ENCODE measurements at places on chromosomes 1 and 21.

DNA sequence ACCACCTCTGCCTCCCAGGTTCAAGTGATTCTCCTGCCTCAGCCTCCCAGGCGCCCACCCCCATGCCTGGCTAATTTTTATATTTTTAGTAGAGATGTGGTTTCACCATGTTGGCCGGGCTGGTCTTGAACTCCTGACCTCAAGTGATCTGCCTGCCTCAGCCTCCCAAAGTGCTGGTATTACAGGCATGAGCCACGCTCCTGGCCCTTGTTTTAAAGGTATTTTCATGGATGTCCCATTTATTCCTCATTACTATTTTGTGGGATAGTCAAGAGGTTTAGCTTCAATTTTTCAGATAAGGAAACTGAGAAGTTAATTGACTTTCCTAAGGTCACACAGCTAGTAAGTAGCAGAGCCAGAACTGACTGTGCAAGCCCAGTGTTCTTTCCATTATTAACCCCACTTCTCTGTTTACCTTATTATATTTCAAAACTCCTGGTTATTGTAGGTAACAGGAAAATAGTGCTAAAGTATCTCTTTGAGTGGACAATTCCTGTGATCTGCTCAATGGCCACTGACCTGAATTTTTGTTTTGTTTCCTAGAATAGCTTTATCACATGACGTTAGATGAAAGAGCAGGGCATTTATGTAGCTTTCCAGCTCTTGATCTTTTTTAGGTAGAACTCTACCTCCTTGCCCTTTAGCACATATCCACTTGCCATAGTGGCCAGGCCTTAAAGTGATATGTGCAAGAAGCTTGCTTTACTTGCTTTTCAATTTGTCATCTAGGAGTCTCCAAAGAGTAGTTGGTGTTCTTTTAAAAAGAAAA lies 13.6 kb downstream of the ZYG11B start:
- no peak for DNase-seq

GRCh38 chr1:183300828-183301227 lies 114.8 kb downstream of the LAMC2 start:
- no peak for DNase-seq

DNA sequence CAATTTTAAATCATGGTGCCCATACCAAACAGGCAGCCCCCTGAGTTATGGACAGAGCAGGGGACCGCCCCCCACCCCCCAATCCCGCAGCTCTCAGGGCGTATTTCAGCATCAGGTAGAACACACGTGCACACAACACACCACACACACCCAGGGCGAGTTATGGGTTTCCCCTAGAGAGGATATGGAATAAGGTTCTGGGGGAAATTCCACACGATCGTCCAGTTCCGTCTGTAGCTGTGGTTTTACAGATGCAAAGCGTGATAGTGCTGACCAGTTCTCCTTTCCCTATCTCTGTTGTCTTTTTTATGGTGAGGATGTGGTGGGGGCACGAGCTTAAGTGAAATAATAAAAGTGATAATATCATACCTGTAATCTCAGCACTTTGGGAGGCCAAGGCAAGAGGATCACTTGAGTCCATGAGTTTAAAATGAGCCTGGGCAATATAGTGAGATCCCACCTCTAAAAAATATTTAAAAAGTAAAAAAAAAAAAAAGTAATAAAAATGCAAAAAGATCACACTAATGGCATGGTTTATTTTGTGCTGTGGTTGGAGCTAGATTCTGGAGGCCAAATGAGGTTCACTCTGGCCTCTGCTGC lies 25.1 kb downstream of the C2CD2 start:
- DNase-seq = no peak

DNA sequence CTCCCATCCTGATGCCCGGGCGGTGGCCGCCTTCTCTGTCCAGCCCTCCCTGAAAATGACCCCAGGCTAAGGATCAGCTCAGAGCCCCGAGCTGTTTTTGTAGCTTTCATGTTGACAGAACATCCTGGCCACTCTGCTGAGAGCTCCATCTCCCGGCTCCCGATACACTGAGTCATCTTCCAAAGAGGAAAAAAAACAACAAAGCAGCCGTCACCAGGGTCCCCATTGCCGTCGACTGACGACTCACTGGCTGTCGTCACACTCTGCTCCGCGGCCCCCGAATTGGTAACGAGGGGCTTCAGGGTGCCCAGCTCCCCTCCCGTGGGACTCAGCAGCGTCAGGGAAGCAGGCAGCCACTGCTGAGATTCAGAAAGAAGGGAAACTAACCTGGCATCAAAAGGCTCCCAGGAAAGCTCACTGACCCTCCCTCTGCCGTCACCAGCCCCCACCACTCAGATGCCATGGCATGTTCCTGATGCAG lies 67.2 kb downstream of the CD46 start:
- no peak for DNase-seq

- no peak for DNase-seq
Measured at GRCh38 chr1:107706182-107706581, 258.8 kb downstream of the VAV3 start.

GRCh38 chr1:211830055-211830327 lies 572 bp downstream of the LPGAT1 start:
- no peak for DNase-seq

- DNase-seq = no peak
Measured at GRCh38 chr1:213303286-213303685, 252.2 kb downstream of the RPS6KC1 start.

- DNase-seq = no peak
Measured at GRCh38 chr1:52119301-52120079, 22.4 kb upstream of the ZFYVE9 start.

DNA sequence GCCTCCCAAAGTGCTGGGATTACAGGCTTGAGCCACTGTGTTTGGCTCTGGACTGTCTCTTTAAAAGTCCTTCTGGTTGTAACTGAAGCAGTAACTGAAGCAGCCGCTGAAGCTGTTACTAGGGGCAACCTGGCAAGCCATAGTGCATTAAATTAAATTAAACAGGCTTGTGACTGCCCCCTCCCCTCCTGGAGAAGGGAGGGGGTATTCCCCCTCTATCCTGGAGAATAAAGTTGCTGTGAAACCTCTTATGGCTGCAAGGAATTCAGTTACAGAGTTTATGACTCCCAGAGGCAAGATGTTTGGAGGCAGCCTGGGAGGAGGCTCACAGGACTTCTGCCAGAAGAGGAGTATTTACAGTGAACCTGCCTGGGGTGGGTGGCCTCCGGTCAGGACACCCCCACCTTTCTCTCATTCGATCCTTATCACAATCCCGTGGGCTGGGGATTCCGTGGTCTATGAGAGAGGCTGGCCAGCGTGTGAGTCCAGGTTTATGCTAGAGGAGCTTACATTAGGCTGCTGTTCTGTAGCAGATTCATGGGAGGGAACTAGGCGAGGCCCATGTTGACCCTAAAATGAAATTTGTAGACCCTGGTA lies 8.3 kb downstream of the TTC22 start:
- no peak for DNase-seq

DNA sequence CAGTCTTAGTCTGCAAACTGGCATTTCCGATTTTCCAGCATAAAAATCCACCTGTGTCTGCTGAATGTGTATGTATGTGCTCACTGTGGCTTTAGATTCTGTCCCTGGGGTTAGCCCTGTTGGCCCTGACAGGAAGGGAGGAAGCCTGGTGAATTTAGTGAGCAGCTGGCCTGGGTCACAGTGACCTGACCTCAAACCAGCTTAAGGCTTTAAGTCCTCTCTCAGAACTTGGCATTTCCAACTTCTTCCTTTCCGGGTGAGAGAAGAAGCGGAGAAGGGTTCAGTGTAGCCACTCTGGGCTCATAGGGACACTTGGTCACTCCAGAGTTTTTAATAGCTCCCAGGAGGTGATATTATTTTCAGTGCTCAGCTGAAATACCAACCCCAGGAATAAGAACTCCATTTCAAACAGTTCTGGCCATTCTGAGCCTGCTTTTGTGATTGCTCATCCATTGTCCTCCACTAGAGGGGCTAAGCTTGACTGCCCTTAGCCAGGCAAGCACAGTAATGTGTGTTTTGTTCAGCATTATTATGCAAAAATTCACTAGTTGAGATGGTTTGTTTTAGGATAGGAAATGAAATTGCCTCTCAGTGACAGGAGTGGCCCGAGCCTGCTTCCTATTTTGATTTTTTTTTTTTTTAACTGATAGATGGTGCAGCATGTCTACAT lies 2.5 kb upstream of the OLFML3 start:
- DNase-seq = no peak

- no peak for DNase-seq
Measured at GRCh38 chr1:180947499-180947885, 34.8 kb downstream of the KIAA1614 start.

DNA sequence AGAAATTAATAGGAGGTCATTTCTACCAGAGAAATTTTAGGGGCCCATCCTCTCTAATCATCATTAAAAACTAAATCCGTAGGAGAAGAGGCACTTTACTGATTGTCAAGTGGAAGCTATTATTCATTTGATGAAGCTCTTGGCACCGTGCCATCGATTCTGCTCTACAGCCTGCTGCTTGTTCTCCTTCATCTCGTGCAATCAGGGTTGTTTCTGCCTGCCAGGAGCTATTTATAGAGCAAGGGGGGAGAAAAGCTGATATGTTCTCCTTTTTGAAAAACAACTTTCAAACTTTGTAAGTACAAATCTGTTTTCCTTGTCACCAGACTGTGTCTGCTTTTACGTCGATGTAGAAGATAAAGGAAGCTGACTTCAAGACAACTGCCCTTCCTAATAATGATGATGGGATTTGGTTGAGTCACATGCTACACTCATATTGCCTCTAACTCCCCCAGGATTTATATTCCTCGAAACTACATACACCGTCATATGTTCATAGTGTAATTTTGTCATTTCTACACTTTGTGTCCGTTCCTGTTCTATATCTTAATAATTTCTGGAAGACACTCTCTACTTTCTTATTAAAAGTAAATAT lies 169.6 kb upstream of the LHX8 start:
- DNase-seq = no peak

DNA sequence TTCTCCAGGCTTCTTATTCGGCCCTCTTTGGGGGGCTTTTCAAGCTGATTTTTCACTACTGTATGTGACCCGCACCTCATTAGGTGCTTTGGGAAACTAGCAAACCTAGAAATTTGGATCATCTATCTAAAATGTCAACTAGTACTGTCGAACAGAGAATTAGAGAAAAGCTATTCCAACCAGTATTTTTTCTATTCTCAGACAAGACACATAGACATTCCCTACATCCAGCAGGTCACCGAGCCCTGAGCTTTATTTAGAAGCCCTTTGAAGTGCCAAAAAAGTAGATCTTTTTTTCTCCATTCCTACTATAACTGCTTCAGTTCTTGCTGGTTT lies 310 bp upstream of the SSR2 start:
- no peak for DNase-seq

DNA sequence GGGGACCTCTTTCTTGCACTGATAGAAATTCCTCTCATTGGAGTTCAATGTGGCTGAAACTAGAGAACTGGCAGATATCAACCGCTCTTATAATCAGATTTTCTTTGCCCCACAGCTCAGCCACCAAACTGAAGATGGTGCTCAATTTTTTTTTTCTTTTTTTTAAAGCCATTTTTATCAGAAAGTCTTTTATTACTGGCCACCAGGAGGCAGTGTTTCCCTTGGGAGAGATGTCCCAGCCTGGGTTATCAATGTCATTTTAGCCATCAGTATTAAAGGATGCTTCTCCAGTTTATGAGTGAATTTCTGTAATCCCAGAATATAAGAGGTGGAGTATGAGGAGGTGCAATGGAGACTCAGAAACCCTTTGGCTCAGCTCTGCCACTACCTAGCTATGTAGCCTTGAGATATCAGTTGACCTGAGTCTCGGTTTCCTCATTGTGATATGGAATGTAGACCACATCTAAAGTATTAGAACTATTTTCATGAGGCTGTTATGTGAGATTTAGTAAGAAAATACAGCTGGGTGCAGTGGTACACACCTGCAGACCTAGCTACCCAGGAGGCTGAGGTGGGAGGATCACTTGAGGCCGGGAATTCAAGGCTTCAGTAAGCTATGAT lies 27.6 kb downstream of the CD244 start:
- no peak for DNase-seq

DNA sequence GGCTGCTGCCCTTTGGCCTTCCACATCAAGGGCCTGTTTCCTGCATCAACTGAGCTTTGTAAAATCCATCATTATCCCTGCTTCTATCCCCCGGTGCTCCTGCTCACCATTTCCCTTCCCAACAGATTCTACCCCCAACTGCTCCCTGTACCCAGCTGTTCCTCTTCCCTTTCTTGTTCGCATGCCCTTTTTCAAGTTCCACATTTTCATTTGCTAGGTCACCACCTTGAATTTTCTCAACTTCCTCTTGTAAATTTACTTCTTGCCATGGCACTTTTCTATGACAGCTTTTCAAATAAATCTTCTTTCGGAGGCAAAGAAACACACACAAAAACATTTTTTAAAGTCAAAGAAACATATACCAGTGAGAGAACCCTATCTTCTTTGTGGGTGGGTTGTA lies 330.5 kb upstream of the ADGRL2 start:
- DNase-seq = no peak

Data from stimulated activated CD4-positive, alpha-beta T cell treated with anti-CD3 and anti-CD28 coated beads, Interleukin-2, amount 100 ng/mL, for 4 hours (primary cell).